ENCODE measurements at places on chromosomes 12 and 14.

DNA sequence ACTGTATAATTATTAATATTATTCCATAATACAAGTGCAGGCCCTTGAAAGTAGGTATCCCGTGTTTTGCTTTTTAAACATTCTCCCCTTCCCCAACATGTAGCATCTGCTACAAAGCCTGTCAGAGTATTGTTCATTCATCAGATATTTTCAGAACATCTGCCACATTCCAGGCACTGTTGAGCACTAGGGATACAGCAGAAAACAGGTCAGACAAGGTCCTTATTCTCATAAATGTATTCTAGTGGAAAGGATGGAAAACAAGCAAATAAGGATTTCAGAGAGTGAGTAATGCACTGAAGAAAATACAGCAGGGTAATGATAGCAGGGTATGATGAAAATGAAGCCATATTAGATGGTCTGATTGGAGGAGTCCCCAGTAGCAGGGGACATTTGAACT lies 3.8 kb downstream of the ERP29 start:
- no peak overlapping the region for H3K4me3 ChIP-seq

DNA sequence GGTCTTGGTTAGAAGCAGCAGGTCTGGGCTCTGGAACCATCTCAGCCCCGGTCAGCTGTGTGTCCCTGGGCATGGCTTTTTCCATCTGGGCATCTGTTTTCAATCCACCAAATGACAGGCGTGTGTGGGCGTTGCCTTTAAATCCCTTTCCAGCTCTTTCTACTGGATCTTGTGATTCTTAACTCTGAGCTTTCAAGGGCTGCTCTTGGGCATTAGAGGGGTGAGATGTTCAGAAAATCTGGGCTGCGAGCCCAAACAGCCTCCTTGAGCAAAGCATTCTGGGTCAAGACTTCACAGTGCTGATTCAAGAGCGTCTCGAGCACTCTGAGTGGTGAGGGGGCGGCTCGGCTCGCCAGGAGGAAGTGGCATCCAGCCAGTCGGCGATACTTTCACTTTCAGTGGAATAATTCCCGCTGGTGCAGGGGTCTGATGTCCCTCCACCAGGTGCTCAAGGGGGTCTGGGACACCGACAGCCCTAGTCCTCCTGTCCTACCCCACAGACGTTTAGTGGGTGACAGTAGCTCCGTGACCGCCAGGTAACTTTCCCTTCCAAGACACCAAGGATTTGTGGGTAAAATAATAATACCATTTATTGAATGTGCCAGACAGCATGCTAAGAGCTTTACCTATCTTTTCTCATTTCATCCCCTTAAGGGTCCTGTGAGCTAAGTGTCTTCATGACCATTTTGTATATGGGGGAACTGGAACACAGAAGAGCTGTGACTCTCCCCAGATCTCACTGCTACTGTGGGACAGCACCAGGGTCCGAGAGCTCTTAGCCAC lies 114.0 kb downstream of the PLXNC1 start:
- H3K4me1 ChIP-seq = peaks cover 47% of the 10 kb centered on the region
- H3K27ac ChIP-seq = peak overlapping the region; percentile 60
- no peaks in the 10 kb centered on the region for H3K27me3 ChIP-seq
- DNase-seq = peak; percentile 99
- peak overlapping the region; percentile 77 for H3K4me3 ChIP-seq
- no peaks in the 10 kb centered on the region for H3K36me3 ChIP-seq

DNA sequence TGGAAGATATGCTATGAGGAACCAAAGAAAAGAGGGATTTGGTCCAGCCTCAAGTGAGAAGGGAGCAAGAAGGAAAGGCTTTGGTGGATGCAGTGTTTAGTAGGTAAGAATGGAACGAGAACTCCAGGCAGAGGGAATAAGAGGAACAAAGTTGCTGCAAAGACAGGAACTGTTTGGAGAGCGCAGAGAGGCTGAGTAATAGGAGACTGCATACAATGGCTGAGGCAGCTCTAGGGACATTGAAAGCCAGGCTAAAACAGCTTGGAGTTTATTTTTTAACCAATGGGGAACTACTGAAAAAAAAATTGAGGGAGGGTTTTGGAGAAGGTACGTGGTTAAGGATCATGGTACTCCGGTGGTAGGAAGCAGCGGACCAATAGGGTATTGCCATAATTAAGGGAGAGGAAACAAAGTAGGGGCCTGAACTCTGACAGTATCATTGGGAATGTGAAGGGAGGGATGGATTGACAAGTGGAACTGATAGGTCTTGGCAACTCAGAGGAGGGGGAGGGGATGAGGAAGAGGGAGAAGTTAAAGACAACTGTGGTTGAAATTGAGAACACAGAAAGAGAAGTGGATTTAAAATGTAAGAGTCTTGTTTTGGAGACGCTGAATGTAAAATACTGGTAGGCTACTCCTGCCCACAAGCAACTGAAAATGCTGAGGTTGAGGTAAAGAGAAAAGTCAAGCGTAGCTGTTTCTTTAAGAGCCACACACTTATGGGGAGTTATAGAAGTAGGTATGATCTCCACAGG lies 4.8 kb downstream of the ASCL4 start:
- no peak overlapping the region for H3K27ac ChIP-seq
- no peak overlapping the region for H3K4me3 ChIP-seq
- H3K36me3 ChIP-seq = no peaks in the 10 kb centered on the region
- DNase-seq = no peak
- peaks cover 32% of the 10 kb centered on the region for H3K27me3 ChIP-seq

GRCh38 chr12:51531284-51531977 lies 59.6 kb upstream of the SCN8A start:
- no peak for DNase-seq
- H3K27me3 ChIP-seq = no peaks in the 10 kb centered on the region
- no peaks in the 10 kb centered on the region for H3K36me3 ChIP-seq
- no peak overlapping the region for H3K4me3 ChIP-seq
- H3K27ac ChIP-seq = no peak overlapping the region

DNA sequence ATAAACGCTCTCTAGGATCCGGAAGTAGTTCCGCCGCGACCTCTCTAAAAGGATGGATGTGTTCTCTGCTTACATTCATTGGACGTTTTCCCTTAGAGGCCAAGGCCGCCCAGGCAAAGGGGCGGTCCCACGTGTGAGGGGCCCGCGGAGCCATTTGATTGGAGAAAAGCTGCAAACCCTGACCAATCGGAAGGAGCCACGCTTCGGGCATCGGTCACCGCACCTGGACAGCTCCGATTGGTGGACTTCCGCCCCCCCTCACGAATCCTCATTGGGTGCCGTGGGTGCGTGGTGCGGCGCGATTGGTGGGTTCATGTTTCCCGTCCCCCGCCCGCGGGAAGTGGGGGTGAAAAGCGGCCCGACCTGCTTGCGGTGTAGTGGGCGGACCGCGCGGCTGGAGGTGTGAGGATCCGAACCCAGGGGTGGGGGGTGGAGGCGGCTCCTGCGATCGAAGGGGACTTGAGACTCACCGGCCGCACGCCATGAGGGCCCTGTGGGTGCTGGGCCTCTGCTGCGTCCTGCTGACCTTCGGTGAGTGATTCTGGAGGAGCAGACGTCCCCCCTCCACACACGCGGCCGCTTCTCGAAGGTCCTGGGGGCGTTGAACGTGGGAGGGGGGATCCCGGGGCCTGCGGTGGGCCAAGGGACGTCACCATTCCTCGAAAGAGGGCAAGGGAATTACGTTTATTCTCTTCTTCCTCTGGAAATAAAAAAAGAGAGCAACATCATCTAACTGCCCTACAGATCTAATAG lies at the start of gene HSP90B1:
HSP90B1 (plus strand) TSS at position 377 of the 753 bp plus-strand sequence; CDS start at position 483, 106 bp downstream.
- peak; percentile 100 for DNase-seq
- H3K36me3 ChIP-seq = peaks cover 29% of the 10 kb centered on the region
- peak within 1 kb of the TSS; percentile 94 for H3K4me3 ChIP-seq
- H3K27me3 ChIP-seq = no peaks in the 10 kb centered on the region
- H3K4me1 ChIP-seq = peaks cover 21% of the 10 kb centered on the region
- H3K27ac ChIP-seq = peak within 1 kb of the TSS; percentile 92

DNA sequence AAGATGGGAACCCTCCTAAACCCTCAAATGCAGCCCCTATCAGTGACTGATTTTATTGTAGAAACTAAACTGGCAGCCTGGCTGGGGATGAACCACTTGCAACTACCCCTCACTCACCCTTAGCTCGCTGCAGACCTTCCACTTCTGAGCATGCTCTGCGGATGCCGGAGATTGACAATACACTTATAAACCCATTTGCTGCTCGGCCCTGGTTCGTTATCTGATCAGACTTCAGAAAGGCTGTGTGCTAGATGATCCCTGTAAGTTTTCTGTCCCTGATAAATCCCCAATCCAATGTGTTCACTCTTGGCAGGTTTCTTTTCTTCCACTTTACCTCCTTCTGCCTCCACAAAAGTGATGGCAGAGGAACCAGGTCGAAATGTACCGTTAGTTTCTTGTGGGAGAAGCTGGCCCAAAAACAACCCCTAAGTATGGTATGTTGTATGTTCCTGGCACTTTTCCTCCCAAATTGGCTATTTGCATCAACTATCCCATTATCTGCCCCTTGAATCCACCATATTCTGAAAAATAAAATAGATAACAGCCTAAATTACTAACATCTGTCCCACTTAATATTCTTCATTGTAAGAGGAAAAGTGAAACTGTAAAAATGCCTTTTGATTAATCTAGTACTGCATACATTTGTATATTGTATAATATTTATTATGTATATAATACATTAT lies 18.8 kb downstream of the RPH3A start:
- no peak overlapping the region for H3K4me3 ChIP-seq
- H3K36me3 ChIP-seq = no peaks in the 10 kb centered on the region
- H3K27me3 ChIP-seq = no peaks in the 10 kb centered on the region
- no peak for DNase-seq

DNA sequence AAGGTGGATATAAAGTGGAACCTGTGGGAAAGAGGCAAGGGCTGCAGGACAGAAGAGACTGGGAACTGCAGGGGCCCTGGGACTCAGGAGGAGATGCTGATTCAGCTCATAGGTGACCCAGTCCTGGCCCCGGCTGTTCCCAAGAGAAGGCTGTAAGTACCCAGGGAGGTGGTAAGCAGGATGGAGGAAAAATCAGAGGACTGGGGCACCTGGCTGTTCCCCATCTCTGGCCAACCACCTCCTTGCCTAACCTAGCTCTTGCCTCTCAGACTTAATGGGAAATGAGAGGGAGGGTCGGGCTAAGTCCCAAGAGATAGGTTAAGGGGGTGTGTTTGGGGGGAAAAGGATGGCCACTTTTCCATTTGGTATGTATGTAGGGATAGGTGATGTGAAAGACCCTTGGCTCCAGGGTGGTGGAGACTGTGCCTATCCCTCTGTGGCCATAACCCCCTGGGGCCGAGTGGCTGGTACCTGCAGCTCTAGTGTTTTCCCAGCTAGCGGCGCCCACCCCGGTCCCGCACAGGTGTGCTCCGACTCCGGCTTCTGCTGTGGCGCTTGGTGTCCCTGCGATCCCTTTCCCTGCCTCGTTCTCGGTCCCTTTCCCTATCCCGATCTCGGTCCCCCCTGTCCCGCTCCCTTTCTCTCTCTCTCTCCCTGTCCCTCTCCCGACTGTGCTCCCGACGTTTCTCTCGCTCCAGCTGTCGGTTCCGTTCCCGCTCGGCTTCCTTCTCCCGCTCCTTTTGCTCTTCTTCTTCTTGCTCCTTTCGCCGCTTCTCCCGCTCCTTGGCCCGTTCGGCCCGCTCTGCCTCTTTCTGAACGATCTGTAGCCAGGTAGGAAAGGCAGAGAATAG lies 1.6 kb upstream of the CDH24 start:
- H3K36me3 ChIP-seq = peaks cover 32% of the 10 kb centered on the region
- H3K4me3 ChIP-seq = no peak overlapping the region
- peaks cover 24% of the 10 kb centered on the region for H3K4me1 ChIP-seq

- no peak overlapping the region for H3K4me3 ChIP-seq
- no peak for DNase-seq
- H3K27ac ChIP-seq = no peak overlapping the region
- no peaks in the 10 kb centered on the region for H3K36me3 ChIP-seq
- H3K27me3 ChIP-seq = no peaks in the 10 kb centered on the region
Measured at GRCh38 chr14:52329678-52330369, 15.7 kb downstream of the PTGER2 start.

DNA sequence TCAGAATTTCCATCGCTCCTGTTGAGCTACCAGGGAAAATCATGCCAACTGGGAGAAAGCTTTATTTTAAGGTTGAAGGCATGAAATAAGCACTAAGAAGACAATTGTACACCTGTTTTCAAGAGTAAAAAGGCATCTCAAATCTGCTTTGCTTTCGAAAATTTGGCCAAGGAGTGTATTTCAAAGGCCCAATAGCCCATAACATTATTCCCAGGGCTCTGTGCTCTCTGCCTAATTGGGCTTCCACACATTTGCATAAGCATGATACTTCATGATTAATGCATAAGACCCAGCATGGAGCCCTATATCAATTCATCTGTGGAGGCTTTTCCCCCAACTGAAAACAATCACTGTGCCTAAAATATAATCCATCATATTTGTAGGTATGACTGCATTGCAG lies 258.5 kb downstream of the NOVA1 start:
- no peak overlapping the region for H3K4me3 ChIP-seq
- no peak for DNase-seq
- H3K4me1 ChIP-seq = no peaks in the 10 kb centered on the region
- H3K27me3 ChIP-seq = no peaks in the 10 kb centered on the region
- no peaks in the 10 kb centered on the region for H3K36me3 ChIP-seq

GRCh38 chr14:102532204-102532658 lies 22.7 kb upstream of the ANKRD9 start:
- H3K4me3 ChIP-seq = no peak overlapping the region
- no peaks in the 10 kb centered on the region for H3K27me3 ChIP-seq
- no peaks in the 10 kb centered on the region for H3K36me3 ChIP-seq
- no peak overlapping the region for H3K27ac ChIP-seq
- no peaks in the 10 kb centered on the region for H3K4me1 ChIP-seq
- peak; percentile 34 for DNase-seq

DNA sequence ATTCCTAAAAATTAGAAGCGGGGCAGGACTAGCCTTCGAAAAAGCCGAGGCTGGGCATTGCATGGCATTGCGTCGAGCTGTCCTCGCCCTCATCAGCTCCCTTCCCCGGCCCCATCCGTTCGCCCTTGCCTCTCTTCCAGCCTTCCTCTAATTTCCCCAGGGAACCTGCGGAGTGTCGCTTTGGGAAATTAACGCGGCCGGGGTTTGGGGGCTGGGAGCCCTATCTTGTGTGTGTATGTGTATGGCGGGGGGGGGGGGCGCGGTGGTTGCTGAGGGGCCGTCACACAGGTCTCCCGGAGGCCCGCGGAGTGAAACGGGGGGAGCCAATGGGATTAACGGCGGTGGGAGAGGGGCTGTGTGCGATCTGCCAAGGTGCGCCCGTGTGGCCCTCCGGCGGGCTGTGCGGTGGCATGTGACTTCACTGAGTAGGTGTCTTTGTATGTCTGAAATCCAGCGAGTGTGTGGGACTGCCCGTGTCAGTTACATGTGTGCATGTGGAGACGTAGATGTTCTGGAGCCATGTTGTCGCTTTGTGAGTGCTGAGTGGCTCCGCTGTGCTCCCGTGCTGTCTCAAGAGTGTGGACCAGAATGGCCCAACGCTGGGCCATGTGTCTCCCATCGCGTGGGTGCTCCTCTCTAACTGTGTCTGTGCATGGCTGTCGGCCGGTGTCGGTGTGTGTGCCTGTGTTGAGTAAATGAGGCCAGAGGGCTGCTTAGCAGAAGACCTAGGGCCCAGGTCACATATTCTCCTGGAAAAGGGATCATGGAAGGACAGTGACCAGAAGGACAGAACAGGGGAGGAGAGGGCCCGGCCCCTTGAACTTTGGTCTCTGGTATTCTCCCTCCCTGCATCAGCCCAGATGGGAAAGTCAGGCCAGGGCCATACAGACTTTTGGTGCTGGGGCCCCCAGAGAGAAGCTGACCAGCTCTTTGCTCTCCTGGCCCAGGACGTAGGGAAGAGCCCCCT lies 1.5 kb downstream of the PTMS start:
- H3K4me1 ChIP-seq = peaks cover 37% of the 10 kb centered on the region
- no peaks in the 10 kb centered on the region for H3K27me3 ChIP-seq
- H3K27ac ChIP-seq = peak overlapping the region; percentile 64
- peak overlapping the region; percentile 98 for H3K4me3 ChIP-seq
